ENCODE measurements at places on chromosomes 2 and 18.

DNA sequence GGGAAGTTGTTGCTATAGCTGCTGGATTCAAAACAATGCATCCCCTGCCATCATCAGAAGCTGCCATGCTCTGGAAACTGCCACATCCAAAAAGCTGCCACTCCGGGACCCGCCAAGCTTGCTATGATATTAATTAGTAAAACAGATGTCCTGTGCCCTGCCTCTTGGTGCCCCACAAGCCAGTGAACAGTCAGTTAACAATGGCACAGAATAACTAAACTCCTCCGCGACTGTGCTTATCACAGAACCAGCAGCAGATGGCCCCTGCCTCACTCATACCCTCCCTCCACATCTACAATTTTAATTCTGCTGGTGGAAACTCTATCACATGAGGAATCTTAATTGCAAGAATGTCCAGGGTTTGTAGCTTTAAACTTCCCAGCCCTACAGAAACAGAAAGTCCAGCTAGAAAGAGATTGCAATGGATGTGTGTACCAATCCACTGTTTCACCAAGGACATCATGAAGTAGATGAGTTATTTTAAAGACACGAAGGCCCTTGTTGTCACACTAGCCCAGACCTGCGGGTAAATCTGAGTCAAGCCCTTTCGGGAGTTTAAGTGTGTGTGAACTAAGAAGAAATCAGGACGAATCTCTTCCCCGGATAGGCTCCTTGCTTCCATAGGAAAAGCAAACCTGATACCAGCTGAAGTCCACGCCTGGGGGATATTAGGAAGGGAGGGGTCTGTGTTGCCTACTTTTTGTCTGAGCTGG lies 7.4 kb upstream of the ACYP2 start:
- no peak for DNase-seq

- DNase-seq: no peak
These were observed 123.8 kb downstream of the NCKAP5 start for GRCh38 chr2:133444465-133444864.

GRCh38 chr2:32523686-32524085 lies 104.2 kb upstream of the TTC27 start:
- DNase-seq: no peak

DNA sequence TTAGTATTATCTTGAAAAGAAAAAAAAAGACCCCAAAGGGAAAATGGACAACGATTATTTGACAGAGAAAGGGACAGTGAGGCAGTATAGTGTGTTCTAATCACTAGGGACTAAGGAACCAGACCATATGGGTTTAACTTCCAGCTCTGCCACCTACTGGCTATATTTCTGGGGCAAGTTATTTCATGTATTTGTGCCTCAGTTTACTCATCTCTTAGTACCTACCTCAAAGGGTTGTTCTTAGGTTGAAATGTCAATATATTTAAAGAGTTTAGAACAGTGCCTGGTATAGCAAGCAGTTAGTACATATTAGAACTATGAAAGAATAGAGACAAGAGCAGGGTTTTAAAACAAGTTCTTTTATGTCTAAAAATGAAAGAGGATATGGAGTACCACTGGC lies 42.7 kb downstream of the PRKD3 start:
- DNase-seq: no peak

DNA sequence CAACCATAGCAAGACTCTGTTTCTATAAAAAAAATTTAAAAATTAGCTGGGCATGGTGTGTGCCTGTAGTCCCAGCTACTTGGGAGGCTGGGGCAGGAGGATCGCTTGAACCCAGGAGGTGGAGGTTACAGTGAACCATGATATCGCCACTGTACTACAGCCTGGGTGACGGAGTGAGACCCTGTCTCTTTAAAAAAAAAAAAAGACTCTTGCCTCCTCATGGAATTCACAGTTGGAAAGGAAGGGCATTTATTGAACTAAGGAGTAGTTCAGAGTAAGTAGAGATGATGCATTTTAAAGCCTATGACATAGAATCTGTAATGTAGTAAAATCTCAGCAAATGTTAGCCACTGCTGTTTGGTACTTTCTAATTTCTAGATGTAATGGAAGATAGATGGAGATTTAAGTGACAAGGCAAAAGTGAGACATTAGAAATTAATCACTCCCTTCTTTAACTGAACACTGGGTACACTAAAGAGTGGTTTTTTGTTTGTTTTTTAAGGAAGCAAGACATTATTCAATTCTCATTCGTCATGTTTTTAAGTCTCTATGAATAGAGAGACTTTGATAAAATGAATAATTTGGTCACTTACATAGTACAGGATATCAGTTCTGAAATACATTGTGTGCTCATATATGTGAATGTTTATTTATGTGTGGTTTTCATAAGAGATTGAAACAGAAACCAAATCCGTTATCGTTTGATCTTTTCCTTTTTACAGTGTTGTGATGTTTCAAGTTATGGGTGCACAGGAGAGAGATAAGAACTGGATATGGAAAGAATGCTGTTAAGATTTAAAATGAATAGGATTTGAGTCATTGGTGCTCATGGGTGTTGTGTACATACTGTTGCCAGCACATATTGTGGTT lies 186.1 kb upstream of the STON1 start:
- no peak for DNase-seq

GRCh38 chr2:52238782-52239181 lies 1206.8 kb upstream of the NRXN1 start:
- DNase-seq: no peak

GRCh38 chr18:9096007-9096371 lies 6.5 kb upstream of the NDUFV2 start:
- DNase-seq: no peak

GRCh38 chr2:218648787-218649100 lies 10.7 kb downstream of the ZNF142 start:
- DNase-seq: no peak

DNA sequence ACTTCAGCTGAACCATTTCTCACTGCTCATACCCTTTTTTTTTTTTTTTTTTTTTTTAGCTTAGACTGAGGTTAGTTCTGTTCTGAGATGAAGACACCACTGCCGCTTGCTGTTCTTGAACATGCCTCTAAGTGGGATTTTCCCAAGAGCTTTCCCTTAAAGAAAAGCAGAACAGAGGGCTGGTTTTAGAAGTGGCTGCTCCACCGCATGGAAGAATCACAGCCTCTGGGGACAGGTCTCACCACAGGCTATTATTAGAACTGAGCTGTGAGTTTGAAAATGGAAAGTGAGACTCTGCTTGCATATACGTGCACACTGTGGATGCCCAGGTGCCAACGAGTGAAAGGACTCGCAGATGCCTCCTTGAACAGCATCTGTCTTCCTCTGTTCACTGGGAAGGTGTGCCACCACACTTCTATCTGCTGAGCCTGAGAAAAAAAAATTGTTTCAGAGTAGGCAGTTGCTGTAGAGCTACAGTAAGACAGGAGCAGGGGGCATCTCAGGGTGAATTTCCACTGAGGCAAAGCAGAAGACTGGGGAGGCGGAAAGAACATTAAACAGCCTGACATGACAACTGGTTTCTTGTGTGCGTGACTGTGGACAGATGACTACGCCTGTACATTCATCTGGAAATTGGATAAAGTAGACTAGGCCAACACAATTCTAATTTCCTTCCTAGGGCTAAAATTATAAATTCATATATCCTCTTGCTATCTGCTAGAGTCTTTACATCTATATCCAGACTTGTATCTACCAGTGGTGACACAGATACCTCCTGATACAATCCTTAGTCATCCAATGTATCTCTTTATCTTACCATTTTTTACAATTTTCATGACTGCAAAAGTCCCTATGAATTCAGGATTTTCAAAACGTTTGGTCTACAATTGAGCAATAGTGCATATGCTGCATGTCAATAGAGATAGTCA lies 1045.7 kb upstream of the CELF4 start:
- DNase-seq: no peak

DNA sequence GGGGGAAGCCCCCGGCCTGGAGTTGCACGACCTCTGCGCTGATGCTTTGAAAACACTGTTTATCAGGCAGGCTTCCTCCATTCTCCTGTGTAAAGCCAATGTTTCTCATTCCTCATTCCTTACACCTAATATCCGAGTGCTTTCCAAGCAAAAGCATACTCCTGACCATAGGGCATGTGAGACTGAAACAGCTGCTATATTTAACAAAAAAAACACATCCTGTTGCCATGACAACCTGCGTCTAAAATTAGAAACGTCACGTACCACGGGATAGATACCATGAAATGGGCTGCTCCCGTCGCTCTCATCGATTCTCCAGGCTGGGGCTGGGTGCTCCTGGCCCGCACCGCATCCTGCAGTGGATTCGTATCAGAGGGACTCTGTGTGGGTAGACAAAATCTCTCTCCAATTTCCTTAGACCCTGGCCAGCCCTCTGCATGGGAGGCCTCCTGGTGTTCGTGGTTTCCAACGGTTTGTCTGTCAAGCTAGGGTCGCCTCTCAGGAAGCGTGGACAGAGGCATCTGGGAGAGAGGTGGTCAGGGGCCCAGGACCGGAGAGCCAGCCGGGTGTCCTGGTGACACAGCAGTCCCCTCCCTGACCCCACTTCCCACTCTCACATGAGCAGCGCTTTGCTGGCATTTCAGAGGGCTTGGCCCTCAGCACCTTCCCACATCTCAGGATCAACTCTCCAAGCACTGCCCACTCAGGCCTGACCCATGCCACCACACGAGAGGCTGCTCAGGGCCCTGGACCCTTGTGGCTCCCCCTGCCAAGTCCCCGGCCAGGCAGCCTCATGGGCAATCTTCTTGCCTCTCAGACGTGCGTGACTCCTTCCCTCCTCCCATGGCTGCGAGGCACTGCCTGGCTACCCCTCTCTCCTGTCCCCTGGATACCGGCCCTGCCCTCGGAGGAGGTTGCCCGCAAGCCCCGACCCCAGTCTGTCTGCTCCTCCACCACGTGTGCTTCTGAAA lies 268.1 kb downstream of the NDUFA10 start:
- no peak for DNase-seq

DNA sequence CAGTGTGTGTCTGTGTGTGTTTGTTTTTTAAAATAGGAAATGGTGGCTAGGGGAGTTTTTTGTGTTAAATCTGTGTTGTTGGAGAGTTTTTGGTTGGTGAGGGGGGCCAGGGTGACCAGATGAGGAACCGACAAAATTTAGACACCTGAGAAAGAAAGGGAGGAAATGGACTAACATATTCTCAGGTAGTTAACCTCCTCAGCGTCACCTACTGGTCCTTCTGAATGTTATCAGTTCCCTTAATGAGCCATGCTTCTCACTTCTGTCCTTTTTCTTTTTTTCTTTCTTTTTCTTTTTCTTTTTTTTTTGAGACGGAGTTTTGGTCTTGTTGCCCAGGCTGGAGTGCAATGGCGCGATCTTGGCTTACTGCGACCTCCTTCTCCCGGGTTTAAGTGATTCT lies 107.0 kb downstream of the FMNL2 start:
- DNase-seq: no peak
